ENCODE measurements at places on chromosomes 1 and 21. TPM values are rescaled to one million over a fixed set of nuclear protein-coding genes. Genes with fewer than 3 reads are reported as not detected.

The CD160 gene
- 2.6 TPM for polyA plus RNA-seq

GRCh38 chr1:167369175-167369574 lies 148.5 kb downstream of the POU2F1 start:
- no peak for DNase-seq

DNA sequence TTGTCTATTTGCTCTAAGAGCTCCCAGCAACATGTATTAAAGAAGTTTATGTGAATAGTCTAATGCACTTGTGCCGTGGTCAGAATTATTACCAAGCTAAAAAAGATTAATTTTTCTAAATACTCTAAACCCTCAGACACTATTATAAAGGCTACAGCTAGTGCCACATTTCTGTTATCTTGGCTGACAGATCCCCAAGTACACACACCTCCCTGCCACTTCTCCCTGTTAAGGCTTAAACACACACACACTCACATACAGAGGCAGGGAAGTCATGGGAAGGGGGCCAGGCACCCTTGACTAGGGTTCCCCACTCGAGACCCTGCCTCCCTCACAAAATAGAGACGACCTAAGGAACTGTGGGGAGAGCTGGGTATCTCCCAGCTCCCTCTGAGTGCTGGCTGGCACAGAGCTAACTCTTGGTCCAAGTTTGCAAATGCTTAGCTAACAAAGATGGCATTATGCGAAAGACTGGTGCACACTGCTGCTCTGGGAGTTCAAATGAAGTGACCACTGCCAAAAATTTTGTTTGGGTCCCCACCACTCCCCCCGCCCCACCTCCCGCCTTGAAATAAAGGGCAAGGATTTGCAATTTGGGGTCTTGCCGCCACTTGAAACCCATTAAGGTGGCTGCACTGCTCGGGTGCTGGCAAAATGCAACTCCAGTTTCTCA lies 9.8 kb downstream of the SSBP3 start:
- DNase-seq = no peak

GRCh38 chr1:241776911-241777310 lies 71.1 kb upstream of the EXO1 start:
- no peak for DNase-seq

GRCh38 chr1:107142140-107142542 lies 1.3 kb downstream of the NTNG1 start:
- peak; percentile 62 for DNase-seq

Data from renal pelvis (tissue), 12 donors.